ENCODE measurements at places on chromosomes 12 and 14.

DNA sequence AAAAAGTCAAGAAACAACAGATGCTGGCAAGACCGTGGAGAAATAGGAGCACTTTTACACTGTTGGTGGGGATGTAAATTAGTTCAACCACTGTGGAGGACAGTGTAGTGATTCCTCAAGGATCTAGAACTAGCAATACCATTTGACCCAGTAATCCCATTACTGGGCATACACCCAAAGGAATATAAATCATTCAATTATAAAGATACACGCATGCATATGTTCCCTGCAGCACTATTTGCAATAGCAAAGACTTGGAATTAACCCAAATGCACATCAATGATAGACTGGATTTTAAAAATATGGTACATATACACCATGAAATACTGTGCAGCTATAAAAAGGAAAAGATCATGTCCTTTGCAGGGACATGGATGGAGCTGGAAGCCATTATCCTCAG is 18.0 kb upstream of the CATSPERB start:
- DNase-seq: no peak

- DNase-seq: no peak
These were observed 117.0 kb downstream of the NTN4 start for GRCh38 chr12:95673576-95673975.

DNA sequence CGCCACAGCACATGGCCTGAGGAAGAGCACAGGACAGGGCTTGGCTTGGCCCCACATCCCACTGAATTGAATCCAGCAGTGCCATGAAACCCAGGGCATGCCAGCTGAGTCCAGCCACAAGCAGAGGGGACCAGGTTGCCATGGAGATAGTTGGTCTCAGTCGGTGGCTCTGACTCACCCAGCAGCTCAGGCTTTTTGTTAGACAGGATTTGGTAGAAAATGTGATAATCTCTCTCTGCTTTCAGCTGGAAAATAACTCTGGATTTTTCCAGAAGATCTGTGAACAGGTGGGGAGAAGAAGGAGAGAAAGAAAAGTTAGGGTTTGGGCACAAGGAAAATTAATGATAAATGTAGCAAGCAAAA is 4.8 kb downstream of the MYH7 start:
- DNase-seq: no peak

- DNase-seq: no peak
These were observed at the start of gene ALX1 for GRCh38 chr12:85280165-85280983. ALX1 (plus strand) TSS chr12:85280220; CDS start chr12:85280262, 42 bp downstream.

DNA sequence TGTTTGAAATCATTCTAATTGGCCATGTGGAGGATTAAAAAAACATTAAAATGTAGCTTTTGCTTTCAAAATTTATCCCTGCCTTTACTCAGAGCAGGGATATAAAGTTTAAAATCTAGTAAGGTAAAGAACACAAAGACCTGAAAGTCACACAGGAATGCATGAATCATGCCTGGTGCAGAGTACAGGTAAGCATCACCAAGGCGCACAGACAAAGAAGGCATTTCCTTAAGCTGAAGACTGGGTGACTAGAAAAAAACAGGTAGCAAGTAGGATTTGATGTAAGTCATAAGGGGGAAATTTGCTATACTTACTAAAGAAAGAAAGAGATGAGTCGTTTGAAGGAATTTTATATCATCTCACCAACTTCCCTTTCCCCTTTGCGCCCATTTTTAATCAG is 405.6 kb downstream of the GXYLT1 start:
- DNase-seq: no peak

DNA sequence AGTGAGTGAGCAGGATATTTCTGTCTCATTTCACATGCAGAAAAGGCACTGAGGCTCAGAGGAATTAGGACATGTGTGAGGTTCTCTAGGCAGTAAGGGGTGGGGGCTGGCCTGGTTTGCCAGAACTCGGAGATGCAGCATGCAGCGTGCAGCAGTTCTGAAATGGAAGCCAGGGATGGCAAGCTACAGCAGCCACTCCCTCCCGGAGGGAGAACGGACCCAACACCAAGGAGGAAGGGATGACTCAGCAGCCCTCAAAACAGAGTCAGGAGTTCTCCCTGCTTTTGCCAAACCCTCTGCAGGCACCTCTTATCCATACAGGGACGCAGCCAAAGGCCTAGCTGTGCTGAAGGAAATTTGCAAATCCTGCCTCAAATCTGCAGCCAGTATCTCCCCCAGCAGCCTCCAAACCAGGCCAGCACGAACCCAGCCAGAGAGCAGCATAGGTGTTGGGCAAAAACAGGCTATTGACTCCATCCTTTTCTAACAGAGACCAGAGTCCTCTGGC is 10.3 kb upstream of the SERPINA3 start:
- DNase-seq: no peak

DNA sequence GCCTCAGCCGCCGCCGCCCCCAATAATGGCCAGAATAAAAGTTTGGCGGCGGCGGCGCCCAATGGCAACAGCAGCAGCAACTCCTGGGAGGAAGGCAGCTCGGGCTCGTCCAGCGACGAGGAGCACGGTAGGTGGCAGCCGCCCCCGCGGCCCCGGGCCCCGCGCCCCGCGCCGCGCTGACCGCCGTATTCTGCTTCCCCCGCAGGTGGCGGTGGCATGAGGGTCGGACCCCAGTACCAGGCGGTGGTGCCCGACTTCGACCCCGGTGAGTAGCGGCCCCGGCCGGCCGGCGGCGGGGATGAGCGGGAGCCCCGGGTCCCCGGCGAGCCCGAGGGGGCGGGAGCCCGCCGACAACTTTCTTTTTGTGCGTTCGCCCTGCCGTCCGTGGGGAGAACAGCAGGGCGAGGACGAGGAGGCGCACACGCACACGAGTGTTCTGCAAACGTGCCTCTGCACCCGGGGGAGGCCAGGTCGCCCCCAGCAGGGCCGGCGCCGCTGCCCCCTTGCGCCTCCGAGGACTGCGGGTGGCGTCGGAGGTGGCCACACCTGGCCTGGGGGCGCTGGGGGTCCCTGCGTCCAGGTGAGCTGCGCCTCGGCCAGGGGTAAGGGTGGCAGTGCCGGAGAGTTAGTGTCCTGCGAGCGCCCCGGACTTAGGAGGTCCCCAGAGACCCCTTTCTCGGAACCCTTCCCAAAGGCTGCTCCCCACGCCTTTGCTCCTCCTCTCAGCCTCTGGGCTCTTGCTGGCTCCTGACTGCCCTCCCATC is 794 bp downstream of the RCOR1 start:
- DNase-seq: peak; percentile 45

DNA sequence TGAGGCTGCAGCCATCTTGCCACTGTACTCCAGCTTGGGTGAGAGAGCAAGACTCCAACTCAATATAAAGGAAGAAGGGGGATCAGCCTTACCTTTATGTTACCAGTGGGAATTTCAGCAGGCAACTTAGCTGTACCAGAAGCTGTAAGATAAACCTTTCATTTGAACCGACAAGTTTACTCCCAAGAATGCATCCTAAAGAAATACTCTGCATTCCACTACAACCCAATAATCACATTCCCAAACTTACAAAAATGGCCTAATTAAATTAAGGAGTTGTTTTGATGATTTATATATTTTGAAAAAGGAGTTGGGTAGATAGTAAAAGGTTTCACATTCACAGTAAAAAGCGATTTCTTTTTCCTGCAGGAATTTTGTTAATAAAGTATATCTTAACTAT is 241.4 kb downstream of the TTC8 start:
- DNase-seq: no peak

- no peak for DNase-seq
These were observed 2.0 kb downstream of the RIMBP2 start for GRCh38 chr12:130714091-130714590.

DNA sequence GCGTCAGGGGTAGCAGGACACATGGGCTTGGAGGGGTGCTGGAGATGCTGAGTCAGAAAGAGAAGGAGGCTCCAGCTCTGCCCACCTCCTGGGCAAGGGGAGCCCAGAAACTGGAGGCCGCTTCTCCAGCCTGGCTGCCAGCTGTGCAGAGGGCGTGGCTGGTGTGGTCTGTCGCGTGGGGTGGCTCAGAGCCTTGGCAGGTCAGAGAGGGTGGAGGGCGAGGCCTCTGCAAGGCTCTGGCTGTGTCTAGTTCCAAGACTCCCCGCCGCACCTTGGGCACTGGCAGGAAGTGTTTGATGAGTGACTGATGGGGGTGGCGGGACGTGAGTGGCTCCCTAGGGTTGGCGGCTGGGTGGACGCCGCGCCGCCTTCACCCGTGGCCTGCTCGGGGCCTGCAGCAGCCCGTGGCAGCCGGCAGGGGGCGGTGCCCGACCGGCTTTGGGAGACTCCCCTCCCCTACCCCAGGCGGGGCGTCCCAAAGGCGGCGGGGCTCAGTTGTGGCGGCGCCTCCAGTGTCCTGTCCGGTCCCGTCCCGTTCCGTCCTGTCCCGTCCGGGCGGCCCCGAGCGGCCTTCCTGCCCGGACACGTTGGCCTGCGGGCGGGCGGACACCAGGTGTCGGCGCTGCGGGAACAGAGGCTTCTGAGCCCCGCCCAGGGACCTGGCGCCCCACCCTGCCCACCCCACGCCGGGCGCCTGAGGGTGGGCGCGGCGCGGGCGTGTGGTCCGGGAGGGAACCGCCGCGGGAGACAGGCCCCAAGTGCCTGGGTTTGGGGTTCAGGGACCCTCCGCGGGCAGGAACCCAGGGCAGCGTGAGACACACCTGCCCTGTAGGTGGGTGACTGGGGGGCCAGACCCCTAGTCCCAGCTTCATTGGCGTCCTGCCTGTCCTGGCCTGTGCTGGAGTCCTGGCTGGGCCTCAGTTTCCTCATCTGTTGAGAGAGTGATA is 39.7 kb downstream of the KRT80 start:
- DNase-seq: peak; percentile 57

DNA sequence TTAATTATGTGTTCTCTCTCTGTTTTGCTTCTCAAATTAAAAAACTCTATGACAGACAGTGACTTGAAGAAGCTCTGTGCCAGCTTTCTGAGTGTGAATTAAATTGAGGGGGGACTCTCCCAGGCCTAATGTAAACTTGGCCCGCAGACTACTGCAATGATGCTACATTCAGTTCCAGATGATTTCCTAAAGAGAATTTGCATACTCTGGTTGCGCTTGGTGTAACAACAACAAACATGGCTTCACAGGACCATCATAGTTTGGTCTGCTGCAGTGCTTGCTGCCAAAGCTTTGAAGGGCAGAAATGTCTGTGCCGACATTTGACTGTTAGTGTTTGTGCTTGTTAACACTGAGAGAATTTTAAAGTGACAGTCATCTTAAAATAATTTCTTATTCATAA is 25.0 kb downstream of the CFAP54 start:
- no peak for DNase-seq

- DNase-seq: peak; percentile 28
These were observed 16.6 kb downstream of the FBRSL1 start for GRCh38 chr12:132506328-132507160.

GRCh38 chr12:103965590-103966504 is at the start of gene TDG:
TDG (plus strand) TSS chr12:103965872; CDS start chr12:103966038, 166 bp downstream.
- DNase-seq: peak; percentile 92

GRCh38 chr12:94271351-94271750 is 123.0 kb downstream of the PLXNC1 start:
- no peak for DNase-seq

DNA sequence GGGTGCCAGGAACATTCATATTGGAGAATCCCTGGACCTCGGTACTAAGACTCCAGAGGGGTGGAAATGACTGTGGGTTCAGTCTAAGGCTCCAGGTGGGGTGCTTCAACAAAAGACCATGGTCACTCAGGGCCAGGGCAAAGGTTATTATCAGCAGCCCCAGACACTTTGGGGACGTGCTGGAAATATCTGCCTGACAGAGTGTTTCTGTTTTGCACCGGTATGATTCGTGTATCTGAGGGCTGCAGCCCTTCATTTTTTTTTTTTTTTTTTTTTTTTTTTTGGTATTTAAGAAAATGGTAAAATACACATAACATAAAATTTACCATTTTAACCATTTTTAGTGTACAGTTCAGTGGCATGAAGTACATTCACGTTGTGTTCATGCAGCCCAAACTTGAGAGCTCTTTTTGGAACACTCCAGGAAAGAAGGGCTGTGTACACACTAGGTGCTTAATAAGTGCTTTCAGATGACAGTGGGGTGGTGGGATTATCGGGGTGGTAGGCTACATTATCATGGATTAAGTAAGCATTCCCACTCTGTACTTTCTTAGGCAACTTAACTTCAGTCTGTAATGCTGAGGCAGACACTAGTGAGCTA is 120.3 kb downstream of the CHST11 start:
- no peak for DNase-seq

DNA sequence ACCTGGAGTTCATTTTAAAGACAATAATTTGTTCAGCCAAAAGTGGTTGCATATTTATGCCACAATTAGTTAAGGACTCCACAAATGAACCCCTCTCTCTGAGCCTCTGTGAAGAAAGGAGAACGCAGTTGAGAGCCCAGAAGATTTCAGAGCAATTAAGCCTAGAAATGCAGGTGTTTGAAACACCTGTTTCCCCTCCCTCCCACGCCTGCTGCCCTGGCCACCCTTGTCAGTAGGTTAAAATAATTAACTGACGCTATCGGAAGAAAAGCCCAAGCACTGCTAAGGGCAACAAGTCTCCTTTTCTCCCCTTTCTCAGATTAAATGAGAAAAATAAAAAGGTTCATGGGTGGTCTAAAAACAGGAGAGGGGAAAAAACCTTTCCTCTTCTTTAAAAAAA is 99.2 kb downstream of the PPM1A start:
- DNase-seq: no peak

DNA sequence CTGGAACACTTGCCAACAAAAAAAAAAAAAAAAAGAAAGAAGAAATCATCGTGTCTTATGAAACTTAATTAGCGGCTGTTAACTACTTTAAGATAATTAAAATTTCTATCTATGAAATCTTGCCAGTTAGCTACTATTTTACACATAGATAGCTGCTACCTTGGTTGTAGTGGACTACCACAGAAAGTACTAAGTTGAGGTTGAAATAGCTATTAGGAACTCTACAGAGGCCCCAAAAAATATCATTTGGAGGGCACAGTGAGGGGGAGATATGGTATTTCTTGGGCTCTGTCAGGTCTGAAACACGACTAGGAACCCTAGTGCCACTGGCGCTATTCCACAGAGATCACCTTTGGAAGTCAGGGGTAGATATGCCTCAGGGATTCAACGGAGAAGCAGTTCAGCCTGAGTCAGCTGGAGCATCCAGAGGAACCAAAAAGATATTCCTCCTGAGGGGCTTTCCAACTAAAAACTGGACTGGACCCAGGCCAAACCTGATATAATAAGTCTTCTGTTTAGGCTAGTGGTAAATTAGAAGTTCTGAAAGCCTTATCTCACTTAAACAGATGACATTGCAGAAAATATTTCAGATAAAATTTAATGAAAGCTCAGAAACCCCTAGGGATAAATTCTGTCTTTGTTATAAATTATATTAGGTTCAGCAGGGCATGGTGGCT is 126.1 kb downstream of the EPS8 start:
- no peak for DNase-seq

GRCh38 chr12:109820816-109821381 is 12.3 kb downstream of the TRPV4 start:
- DNase-seq: no peak

DNA sequence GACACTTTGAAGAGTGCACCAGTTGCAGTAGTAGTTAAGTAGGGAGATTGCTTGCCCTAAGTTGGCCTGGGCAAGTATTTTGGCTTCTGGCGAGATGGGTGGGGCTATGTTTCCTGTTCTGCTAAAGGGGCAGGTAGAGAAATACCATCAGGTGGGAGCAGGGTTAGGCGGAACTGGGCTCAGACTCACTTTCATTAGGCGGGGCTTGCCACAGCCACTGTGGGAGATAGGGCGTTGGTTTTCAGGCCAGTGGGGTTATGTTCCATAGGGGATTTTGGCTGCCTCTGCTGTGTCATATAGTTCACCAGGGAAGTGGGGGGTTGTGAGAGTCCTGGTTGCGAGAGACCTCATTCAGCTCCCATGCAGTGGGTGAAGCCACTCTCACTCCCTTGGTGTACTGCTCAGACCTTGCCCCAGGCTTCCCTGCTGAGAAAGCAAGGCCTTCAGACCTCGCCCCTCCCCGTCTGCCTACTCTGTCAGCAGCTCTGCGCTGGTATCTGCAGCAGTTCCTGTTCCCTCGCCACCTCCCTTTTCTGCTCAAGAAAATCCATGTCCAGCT is 43.3 kb downstream of the AEBP2 start:
- DNase-seq: peak; percentile 17

Data from activated T-helper 1 cell treated with anti-CD3 and anti-CD28 coated beads, Interleukin-2, amount 50 U/mL, for 16 hours (primary cell).